Left forelimb (tissue), 1 donor: ENCODE measurements at places on chromosomes 4 and X.

DNA sequence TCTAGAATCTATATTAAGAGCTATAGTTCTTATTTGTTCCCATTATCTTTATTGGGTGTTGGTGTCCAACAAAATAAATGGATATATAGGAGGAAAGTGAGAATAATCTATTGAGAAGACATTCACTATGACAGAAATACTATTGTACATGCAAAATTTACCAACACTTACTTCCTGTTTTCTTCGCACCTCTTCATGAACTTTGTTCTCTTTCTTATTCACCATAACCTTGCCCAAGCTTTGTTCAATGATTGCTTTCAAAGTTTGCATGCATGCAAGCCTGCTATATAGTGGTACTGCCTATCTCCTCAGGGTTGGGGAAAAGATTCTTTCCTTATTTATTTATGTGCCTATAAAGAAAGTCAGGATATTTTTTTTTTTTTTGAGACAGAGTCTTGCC, 176.4 kb upstream of the JADE1 start:
- DNase-seq, result no peak

- peak; percentile 18 for DNase-seq
Observed at GRCh38 chrX:150361070-150361776, 1.9 kb upstream of the MAMLD1 start.

GRCh38 chr4:21517126-21517859, 431.3 kb downstream of the KCNIP4 start:
- DNase-seq, result no peak

DNA sequence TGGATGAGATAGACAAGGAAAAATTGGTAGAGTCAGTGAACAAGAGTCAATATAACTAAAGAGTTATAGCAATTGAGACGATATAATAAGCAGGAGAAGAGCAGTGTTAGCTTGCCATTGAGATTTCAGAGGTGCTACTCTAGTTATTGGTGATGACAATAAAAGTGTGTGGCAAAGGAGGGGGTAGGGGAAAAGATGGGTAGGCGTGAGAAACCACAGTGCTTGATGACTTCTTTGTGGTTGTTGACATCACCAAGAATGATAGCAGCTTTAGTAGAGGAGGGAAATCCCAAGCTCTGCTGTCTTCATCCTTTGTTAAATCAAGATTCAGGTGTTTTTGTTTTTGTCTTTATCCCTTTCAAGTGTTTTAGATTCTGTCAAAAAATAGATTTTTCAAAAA, 179.9 kb upstream of the PPP3CA start:
- DNase-seq, result no peak

DNA sequence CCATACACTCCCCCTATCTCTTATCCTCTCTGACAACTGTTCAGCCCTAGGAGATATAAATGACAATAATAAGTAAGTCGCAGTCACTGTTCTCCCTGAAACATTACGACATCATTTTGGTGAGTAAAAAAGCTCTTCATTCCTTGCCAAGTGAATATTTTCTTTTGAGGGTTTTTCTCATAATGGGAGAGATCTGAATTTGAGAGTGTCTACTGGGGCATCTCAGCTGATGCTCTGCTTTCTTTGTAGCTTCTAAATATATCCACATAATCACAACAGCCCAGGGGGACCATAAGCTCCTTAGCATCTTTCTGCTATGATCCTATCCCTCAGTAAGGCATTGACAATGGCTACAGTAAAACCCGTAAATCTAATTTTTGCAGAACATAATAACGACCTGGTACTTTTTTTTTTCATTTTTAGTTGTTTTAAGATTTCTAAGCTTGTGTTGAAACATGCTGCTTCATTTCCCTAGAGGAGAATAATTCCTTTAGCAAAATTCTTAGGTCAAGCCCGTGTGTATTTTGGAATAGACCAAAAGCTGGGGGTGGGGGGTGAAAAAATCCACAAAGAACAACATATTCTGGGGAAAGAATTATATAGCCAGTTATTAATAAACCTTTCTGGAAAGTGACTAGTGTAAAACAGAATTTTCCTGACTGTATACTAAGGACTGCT, 78.1 kb upstream of the GPM6B start:
- DNase-seq, result no peak

- DNase-seq, result no peak
Observed at GRCh38 chr4:152225680-152226079, 310.2 kb downstream of the FBXW7 start.

- no peak for DNase-seq
Observed at GRCh38 chr4:26985873-26986272, 125.2 kb downstream of the STIM2 start.

- DNase-seq, result no peak
Observed at GRCh38 chr4:151957153-151957552, 196.3 kb upstream of the GATB start.
